ENCODE measurements at places on chromosomes 7 and 10. TPM values are rescaled to one million over a fixed set of nuclear protein-coding genes. Genes with fewer than 3 reads are reported as not detected.

HECW1 gene
- 12.2 TPM for polyA plus RNA-seq

SPDYE6 gene
- polyA plus RNA-seq, result 0.46 TPM

ZNF727 gene
- polyA plus RNA-seq, result 9.8 TPM

RELN gene
- polyA plus RNA-seq, result 10.6 TPM

SFRP5 gene
- polyA plus RNA-seq, result not detected

ELAPOR2 gene
- 66.4 TPM for polyA plus RNA-seq

DRGX gene
- 0.25 TPM for polyA plus RNA-seq

SPDYE5 gene
- polyA plus RNA-seq, result 0.25 TPM
